Inflammatory macrophage treated with lipopolysaccharide for 4 hours (primary cell): ENCODE measurements at places on chromosomes 6 and 20.
A peak's percentile ranks its signal among the peaks of the same experiment; 100 is the strongest.

DNA sequence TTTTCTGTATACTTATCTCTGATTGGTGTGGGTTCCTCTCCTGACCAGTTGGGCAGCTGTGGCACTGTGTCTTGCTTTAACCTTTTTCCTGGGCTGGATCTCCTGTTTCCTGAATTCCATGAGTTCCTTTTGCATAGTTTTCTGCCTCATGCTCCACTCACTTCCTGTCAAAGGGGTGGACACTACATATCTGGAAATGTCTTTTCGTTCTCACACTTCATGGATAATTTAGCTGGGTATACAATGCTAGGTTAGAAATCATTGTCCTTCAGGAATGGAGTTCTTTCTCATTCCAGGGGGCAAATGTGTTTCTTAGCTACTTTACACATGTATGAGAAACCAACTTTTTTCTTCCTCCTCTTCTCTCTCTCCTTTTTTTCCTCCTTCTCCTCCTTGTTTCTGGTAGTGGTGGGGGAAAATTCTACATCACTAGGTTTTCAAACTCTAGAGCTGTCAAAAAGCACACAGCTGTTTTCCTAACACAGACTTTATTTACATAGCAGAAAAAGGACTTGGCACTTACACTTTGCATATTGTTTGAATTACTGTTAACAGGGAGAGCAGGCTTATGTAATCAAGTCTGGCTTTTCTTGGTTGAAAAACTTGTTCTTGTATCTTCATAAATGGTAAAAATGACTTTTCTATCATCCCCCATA lies 9.0 kb upstream of the DDX27 start:
- DNase-seq, result no peak

GRCh38 chr6:30823534-30823865 lies 60.8 kb upstream of the DDR1 start:
- DNase-seq, result no peak

- no peak for DNase-seq
These were observed 198.2 kb upstream of the CDH4 start for GRCh38 chr20:61053889-61054288.

- peak; percentile 46 for DNase-seq
These were observed 498.9 kb downstream of the BCKDHB start for GRCh38 chr6:80605165-80605989.

DNA sequence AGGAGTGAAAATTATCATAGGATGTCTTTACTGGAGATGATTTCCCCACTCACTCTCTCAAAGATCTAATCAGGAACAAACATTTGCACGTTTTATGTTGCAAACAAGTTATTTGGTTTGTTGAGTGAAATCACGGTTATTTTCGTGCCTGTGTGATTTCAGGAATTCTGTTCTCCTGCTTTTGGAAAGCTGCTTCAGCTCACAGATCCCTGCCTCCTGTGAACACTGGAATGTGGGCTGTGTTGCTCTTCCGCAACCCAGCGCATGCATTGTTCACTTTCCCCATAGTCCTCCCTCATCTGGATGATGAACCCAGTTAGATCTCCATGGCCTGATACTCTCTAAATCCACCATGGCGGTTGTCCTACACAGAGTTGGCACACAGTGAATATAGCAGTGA lies 91.0 kb downstream of the PLEKHG1 start:
- no peak for DNase-seq

DNA sequence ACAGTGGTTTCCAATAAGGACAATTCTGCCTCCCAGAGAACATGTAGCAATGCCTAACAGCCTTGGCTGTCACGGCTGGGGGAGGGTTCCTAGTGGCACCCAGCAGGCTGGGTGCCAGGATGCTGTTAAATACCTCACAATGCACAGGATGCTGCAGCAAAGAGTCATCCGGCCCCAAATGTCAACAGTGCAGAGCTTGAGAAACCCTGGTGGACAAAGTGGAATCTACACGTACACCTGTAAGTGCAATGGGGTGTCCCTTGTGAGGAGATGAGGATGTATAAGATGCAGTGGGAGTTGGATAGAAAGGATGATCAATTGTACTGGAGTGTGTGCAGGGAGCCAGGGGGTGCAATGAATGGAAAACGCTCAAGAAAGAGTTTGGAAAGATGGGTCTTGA lies 142.4 kb downstream of the FNDC1 start:
- DNase-seq, result no peak

- peak; percentile 22 for DNase-seq
These were observed 272.1 kb upstream of the TAB2 start for GRCh38 chr6:149045404-149045803.

- DNase-seq, result no peak
These were observed 10.6 kb upstream of the IL17F start for GRCh38 chr6:52254731-52255378.

GRCh38 chr20:582204-582603 lies 27.9 kb downstream of the TCF15 start:
- DNase-seq, result no peak

- DNase-seq, result no peak
These were observed 195.5 kb downstream of the SIM1 start for GRCh38 chr6:100269189-100269588.

DNA sequence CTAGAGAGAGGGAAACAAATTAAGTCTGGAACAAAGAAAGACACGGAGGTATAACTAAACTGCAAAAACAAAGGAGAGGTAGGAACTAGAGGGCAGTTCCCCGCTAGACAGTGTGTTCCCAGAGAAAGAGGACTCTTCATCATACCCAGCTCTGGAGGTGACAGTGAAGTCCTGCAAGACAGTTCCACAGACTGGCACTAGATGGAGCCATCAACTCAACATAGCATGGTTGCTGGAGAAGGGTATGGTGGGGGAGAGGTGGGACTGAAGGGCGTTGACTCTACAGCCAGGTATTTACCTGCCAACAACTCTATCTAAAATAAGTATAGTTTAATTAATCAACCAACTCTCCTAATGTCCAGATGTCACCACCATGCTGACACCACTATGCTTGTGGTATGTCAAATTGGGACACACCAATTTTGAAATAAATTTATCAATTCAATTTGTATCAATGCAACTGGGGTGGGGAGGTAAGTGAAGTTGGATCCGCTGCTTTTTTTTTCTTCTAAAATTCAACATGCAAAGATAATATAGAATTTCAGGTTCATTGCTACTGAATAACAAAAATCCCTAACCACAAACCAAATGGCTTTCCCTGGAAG lies 9.7 kb downstream of the BACH2 start:
- DNase-seq, result peak; percentile 58

- DNase-seq, result peak; percentile 94
These were observed at the start of gene SNX21 for GRCh38 chr20:45833030-45833882. TSS of gene SNX21 (plus strand) at chr20:45833799. CDS start at chr20:45833920, 121 bp downstream.

DNA sequence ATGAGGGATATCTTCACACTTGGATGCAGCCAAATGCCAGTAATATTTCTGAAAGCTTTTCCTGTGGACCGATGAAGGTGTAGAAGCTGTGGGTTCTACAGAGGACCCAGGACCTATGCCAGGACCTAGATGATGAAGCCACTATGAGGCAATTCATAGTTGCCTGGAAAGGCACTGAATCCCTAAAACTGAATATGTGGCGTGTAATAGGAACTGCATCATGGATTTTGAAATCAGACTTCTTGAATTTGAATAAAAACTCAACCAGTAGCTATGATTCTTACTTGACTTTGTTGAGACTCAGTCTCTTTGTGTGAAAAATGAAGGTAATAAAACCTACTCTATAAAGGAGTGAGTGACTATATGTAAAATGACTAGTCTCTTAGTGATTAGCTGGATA lies 89.9 kb upstream of the SGK1 start:
- peak; percentile 68 for DNase-seq

DNA sequence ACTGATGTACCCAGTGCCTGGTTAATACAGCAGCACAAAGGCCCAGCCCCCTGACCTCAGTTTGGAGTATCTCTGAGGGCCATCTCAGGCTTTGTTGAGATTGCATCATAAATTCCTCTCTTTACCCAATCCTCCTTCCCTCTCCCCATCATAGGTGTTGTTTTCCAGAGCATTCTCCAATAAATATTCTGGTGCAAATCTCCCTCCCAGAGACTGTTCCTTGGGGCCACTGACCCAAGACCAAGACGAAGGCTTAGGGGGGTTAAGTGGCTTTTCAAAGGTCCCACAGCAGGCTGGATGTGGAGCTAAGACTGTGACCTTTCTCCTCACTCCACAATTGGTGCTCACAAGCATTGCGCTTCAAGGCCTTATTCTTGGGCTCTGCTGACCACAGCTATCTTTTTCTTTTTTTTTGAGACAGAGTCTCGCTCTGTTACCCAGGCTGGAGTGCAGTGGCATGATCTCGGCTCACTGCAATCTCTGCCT lies 72.4 kb upstream of the ZMYND8 start:
- DNase-seq, result no peak

DNA sequence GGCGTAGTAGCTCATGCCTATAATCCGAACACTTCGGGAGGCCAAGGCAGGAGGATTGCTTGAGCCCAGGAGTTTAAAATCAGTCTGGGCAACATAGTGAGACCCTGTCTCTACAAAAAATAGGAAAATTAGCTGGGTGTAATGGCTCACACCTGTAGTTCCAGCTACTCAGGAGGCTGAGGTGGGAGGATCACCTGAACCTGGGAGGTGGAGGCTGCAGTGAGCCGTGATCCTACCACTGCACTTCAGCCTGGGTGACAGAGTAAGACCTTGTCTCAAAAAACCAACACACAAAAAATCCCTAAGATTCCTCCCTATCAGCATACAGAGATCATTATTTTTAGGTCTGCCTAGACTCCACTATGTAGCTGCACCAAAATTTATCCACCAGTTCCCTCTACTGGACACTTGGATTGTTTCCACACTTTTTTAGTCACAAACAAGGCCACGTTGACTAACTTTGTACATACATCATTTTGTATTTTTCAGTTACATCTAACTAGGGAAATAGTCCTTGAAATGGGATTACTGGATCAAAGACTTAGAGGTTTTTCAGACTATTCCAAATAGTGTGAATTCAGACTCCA lies 3.6 kb upstream of the PHF1 start:
- DNase-seq, result peak; percentile 55

GRCh38 chr20:59018817-59019216 lies 412 bp upstream of the TUBB1 start:
- no peak for DNase-seq

- no peak for DNase-seq
These were observed 21.0 kb downstream of the BLOC1S5 start for GRCh38 chr6:8043221-8043620.

GRCh38 chr6:99960027-99960426 lies 34.0 kb downstream of the MCHR2 start:
- no peak for DNase-seq

DNA sequence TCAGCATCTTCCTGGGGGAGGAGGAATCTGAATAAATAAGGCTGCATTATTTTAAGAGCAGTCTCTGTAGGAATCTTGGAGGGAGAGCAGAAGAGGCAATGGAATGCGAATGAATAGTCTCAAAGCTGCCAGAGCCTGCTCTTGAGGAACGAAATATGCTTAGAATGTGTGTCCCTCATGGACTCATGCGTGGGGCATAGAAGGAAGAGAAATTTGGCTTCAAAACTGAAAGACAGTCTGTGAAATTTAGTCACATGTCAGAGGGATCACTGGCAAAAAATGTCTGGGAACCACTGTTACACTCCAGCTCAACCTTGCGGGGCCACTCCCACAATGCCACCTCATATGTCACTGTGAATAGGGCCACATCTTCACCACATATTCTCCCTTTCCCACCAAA lies 95.5 kb downstream of the GJA10 start:
- peak; percentile 23 for DNase-seq

DNA sequence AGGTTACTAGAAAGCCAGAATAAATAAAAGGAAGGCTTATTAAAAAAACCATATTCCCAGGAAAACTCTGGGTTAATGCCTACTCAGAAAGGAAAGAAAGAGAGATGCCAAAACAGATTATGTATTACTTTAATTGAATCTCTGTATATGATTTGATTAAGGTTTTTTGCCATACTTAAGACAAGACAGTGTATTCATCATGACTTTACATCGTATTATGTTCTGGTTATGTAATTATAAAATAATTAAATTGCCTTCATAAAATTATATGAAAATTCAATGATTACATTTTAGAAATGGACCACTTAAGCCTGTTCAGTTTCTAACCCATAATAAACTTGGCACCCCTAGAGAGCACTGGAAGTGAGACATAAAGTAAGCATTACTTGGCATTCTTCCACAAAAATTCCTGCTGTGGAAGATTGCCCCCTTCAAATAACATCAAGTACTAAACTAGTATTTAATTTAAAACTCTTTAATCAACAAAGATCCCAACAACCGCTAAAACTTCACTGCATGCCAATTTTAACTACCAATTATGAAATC lies 20.8 kb upstream of the IBTK start:
- DNase-seq, result no peak

GRCh38 chr6:68502946-68503345 lies 132.1 kb upstream of the ADGRB3 start:
- no peak for DNase-seq

- DNase-seq, result no peak
These were observed 13.0 kb downstream of the MYO6 start for GRCh38 chr6:75762063-75762462.

DNA sequence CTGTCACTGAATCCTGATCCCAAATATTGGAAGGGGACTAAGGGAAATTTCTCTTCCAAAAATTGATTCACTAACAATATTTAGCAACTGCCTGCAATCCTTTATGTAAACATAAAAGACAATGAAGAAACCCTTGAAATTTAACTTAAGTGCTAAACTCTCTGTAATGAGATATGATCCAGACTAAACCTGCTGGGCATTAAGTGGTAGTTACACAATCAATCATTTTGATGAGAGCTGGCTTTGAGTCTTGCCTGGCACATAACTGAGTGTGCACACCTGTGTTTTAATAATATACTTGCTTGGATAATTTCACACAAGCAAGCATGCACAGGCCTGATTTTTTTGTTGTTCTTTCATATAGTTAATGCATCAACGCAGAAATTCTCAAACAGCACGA lies 9.8 kb upstream of the ZFP64 start:
- DNase-seq, result no peak

- peak; percentile 48 for DNase-seq
These were observed 220.8 kb downstream of the TRDN start for GRCh38 chr6:123415844-123416468.

DNA sequence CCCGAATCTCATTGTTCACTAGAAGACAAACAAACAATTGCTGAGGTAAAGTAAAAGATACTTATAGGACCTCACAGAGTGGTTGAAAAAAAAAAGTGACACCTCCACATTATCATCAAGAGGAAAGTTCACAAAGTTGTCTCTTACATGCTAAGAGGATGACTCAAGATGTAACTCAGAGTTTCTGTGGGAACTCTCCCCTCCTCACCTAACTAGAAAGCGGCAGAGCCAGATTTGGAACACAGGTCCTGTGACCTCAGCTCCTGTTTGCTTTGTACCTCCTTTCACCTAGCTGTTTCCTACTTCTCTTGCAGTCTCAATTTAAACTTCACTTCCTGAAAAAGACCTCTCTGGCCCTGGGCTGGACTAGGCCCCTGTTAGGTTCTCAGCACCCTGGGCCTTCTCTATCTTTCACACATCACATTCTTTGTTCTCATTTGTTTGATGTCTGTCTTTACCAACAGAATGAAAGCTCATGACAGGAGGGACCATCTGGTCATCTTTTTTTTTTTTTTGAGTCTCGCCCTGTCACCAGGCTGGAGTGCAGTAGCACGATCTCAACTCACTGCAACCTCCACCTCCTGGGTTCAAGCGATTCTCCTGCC lies 60.8 kb downstream of the CD24 start:
- DNase-seq, result no peak

- DNase-seq, result no peak
These were observed 59.6 kb upstream of the RNF24 start for GRCh38 chr20:4074877-4075455.

GRCh38 chr6:35400111-35400510 lies 52.0 kb upstream of the FANCE start:
- no peak for DNase-seq

- DNase-seq, result no peak
These were observed 20.6 kb downstream of the KCNQ5 start for GRCh38 chr6:72642435-72642834.
